ENCODE measurements at places on chromosomes 11 and 22. TPM values are rescaled to one million over a fixed set of nuclear protein-coding genes. Genes with fewer than 3 reads are reported as not detected.
A peak's percentile ranks its signal among the peaks of the same experiment; 100 is the strongest.

Gene ZNF74
- total RNA-seq: 50.3 TPM

Gene GGT5
- 10.7 TPM for total RNA-seq

Gene CTSF
- total RNA-seq: 31.1 TPM

Gene MS4A7
- total RNA-seq: not detected

Gene FOSL1
- not detected for total RNA-seq

Gene SAA1
- total RNA-seq: not detected

Gene DNAJB7
- total RNA-seq: not detected

DNA sequence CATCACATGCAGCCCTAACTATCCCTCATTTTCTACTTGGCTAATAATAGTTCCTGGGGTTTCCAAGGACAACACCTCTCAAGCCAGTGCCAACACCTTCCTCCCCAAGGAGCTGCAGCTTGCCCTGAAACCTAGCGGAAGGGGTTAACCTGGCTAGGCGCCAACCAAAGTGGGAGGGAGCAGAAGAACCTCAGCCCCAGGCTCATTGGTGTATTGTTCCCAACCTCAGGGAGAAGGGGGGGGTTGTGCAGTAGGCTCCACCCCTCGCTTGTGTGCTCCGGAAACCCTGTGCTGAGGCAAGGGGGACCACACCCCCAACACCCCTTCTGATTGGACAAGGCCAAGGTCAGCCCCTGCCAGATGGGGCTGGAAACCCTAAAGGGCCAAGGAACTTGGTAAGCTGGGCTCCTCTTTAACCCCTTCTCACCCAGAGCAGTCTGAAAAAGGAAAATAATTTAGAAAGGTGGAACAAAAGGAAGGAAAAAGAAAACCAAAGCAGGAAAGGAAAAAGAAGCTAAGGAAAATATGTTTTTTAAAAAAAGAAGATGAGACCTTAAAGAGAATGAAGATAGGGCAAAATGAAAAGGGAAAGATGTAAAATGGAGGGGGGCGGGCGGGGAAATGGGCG is 2.5 kb downstream of the MTA2 start:
- peaks cover 23% of the 10 kb centered on the region for H3K4me1 ChIP-seq
- H3K36me3 ChIP-seq: peaks cover 8% of the 10 kb centered on the region
- H3K27ac ChIP-seq: peak overlapping the region; percentile 93
- H3K4me3 ChIP-seq: peak overlapping the region; percentile 99
- peak; percentile 92 for DNase-seq

DNA sequence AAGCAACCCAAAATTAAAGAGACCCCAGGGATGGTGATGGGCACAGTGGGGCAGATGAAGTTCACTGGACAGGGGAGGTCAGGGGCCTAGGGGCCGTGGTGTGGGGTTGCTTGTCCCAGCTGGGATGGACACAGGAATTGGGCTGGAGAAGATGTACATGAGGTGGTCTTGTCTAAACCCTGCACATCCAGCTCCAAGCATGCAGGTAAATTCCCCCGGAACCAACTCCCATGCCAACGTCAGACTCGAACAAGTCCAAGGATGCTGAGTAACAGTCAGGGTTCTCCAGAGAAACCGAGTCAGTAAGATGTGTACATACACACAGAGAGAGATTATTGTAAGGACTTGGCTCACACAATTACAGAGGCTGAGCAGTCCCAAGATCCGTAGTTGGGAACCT is 28.9 kb downstream of the TSPAN32 start:
- no peak for DNase-seq
- H3K27ac ChIP-seq: no peak overlapping the region
- H3K4me3 ChIP-seq: no peak overlapping the region
- no peaks in the 10 kb centered on the region for H3K4me1 ChIP-seq
- peaks cover 16% of the 10 kb centered on the region for H3K36me3 ChIP-seq

GRCh38 chr11:113201054-113201818 is 113.1 kb upstream of the TTC12 start:
- H3K4me3 ChIP-seq: peak overlapping the region; percentile 75
- DNase-seq: peak; percentile 67
- H3K27ac ChIP-seq: peak overlapping the region; percentile 87
- peaks cover 8% of the 10 kb centered on the region for H3K27me3 ChIP-seq
- H3K36me3 ChIP-seq: peaks cover 10% of the 10 kb centered on the region

DNA sequence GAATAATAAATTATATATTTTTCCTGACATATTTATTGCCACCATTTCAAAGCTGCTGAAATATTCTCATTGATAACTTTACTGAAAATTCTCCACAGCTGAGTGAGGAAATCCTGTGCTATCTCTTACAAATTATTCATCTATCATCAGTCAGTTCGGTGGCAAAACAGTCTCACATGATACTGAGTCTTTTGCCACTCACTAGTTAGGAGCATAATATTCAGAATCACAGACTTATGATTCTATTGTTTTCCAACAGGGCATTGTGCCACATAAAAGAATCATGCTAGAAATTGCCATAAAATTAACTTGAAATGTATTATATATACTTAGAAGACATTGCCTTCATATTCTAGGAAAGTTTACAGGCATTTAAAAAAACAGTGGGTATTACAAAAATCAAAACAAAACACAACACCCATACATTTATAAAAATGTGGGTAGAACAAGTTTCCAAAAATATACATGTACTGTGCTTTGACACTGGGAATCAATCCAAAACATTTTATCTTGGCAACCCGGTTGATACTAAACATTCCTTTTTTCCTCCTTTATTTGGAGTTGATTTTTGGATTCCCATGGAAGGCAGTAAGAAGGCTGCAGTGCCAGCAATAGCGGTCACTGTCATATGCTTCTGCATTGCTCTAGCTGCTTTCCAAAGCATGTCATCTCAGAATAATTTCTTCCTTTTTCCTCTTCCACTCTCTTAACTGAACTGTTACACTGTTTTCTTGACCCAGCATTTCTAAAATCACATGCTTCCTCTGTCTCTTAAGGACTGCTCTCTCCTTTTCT is 42.5 kb downstream of the ATG16L2 start:
- H3K4me1 ChIP-seq: no peaks in the 10 kb centered on the region
- H3K27me3 ChIP-seq: no peaks in the 10 kb centered on the region
- no peaks in the 10 kb centered on the region for H3K36me3 ChIP-seq
- no peak overlapping the region for H3K4me3 ChIP-seq
- no peak overlapping the region for H3K27ac ChIP-seq

GRCh38 chr11:128412847-128413791 is 174.2 kb downstream of the ETS1 start:
- H3K4me3 ChIP-seq: no peak overlapping the region
- no peaks in the 10 kb centered on the region for H3K27me3 ChIP-seq
- no peak for DNase-seq
- H3K27ac ChIP-seq: no peak overlapping the region
- no peaks in the 10 kb centered on the region for H3K4me1 ChIP-seq

DNA sequence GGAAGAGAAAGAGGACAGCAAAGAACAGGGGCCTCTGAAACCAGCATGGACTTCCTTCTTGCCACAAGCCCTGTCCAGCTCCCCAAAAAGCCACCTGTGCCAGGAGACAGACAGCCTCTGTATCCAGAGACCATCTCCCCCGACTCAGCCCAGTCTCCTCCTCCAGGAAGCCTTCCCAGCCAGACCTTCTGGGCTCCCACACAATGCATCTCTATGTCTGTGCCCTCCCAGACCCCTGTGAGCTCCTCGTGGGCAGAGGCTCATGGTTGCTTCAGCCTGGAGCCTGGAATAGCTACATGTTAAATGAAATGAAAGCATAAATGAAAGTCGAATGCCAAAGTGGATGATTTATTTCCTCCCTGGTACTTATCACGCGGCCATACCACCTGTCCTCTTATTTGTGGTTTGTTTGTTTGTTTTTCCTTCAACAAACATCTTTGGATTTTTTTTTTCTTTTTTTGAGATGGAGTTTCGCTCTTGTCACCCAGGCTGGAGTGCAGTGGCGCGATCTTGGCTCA is 7.3 kb upstream of the ARAP1 start:
- peaks cover 18% of the 10 kb centered on the region for H3K27me3 ChIP-seq
- no peak overlapping the region for H3K27ac ChIP-seq
- no peak for DNase-seq
- no peak overlapping the region for H3K4me3 ChIP-seq
- no peaks in the 10 kb centered on the region for H3K4me1 ChIP-seq
- H3K36me3 ChIP-seq: peaks cover 5% of the 10 kb centered on the region

- DNase-seq: peak; percentile 72
Measured at GRCh38 chr11:120929664-120930154, 94.2 kb upstream of the TBCEL start.

- H3K4me1 ChIP-seq: no peaks in the 10 kb centered on the region
- H3K4me3 ChIP-seq: no peak overlapping the region
- H3K36me3 ChIP-seq: no peaks in the 10 kb centered on the region
- peaks cover 3% of the 10 kb centered on the region for H3K27me3 ChIP-seq
Measured at GRCh38 chr11:10395166-10395897, 59.7 kb upstream of the AMPD3 start.

GRCh38 chr11:84194696-84195095 is 908.5 kb upstream of the CCDC90B start:
- H3K27me3 ChIP-seq: no peaks in the 10 kb centered on the region
- DNase-seq: no peak
- H3K27ac ChIP-seq: no peak overlapping the region
- no peak overlapping the region for H3K4me3 ChIP-seq
- no peaks in the 10 kb centered on the region for H3K4me1 ChIP-seq

DNA sequence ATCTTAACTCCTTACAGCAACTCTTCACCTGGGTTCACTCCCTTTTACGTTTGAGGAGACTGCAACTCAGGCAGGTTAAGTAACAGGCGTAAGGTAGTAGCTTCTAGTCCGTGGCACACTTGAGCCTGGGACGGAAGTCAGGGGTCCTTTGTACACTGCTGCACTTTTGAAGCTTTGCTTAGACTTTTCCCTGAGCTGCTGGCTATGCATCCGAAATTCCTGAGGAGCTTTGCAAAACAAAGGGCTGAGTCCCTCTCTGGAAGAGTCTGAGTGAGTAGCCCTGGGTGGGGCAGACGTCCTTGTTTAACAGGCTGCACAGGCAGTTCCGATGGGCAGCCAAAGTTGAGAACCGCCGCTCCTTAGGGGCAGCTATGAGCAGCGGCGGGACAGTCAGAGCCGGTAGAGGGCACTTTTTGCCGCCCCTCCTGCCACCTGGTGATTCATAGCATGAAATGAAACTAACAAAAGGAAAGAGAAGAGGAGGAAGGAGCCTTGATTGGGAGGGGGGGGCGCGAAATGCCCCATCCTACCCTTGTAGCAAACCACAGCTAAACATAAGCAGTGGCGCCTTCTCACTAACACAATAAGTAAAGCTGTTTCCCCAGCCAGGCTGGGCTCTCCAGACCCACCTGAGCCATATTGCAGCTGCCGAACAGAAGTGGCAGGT is 1.4 kb downstream of the TMEM109 start:
- H3K27ac ChIP-seq: peak overlapping the region; percentile 31
- peak overlapping the region; percentile 87 for H3K4me3 ChIP-seq
- no peaks in the 10 kb centered on the region for H3K36me3 ChIP-seq
- peaks cover 8% of the 10 kb centered on the region for H3K4me1 ChIP-seq
- peak; percentile 35 for DNase-seq
- peaks cover 9% of the 10 kb centered on the region for H3K27me3 ChIP-seq

DNA sequence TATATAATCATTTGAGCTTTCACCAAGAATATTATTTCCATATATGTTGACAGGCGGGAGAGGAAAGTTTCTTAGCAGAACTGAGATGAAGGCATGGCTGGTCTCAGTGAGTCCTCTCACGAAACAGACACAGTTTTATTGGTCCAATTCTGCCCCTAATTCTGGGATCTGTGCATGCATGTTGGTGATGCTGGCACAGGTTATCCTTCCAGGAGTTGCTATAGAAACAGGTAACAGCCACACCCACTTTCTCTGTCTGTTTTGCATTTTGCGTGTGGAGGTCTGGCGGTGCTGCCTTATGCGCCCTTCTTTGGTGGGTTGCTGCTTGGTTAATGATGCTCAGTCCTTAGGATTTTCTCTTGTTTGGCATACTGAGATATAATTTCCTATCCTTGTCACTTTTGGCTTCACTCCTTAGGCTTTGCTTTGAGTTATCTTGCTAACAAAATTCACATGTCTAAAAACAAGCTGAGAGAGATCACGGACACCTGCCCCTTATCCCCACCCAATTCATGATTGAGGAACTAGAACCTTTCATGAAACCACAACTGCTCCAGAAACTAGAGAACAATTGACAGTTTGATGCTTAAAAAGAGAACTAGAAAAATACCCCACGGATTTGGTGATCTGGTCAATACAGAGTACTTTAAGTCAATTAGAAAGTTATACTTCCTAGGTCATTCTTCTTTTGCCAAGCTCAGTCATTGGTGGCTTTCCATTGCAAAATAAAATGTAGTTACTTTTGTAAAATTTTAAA is 189.3 kb downstream of the FAT3 start:
- H3K27me3 ChIP-seq: peaks cover 2% of the 10 kb centered on the region
- no peak overlapping the region for H3K27ac ChIP-seq
- H3K36me3 ChIP-seq: no peaks in the 10 kb centered on the region
- no peak for DNase-seq
- H3K4me1 ChIP-seq: peaks cover 24% of the 10 kb centered on the region

GRCh38 chr11:12893787-12894672 is 115.1 kb upstream of the RASSF10 start:
- H3K36me3 ChIP-seq: peaks cover 5% of the 10 kb centered on the region
- peaks cover 5% of the 10 kb centered on the region for H3K27me3 ChIP-seq
- no peak overlapping the region for H3K4me3 ChIP-seq
- H3K27ac ChIP-seq: no peak overlapping the region
- H3K4me1 ChIP-seq: peaks cover 6% of the 10 kb centered on the region

DNA sequence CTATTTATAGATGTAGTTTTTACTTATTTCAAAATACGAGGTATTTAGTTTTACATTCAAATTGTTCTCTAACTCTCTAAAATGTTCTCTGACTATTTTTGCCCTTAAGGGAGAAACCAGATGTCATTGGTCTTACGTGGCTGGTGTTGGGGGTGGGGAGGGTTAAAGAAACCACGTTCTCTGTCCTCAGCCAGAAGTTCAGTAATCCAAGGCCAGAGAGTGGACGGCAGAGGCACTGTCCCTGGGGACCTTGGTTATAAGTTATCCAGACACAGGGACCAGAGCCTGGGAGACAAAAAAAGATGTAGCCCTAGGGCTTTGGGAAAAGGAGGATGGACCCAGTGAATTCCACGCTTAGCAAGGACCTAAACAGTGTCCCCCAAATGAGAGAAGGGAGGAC is 706 bp upstream of the OR51E1 start:
- H3K27me3 ChIP-seq: peaks cover 4% of the 10 kb centered on the region
- no peaks in the 10 kb centered on the region for H3K36me3 ChIP-seq
- peaks cover 13% of the 10 kb centered on the region for H3K4me1 ChIP-seq

GRCh38 chr22:37023743-37024338 is 4.3 kb downstream of the MPST start:
- no peaks in the 10 kb centered on the region for H3K27me3 ChIP-seq
- H3K36me3 ChIP-seq: no peaks in the 10 kb centered on the region
- DNase-seq: no peak
- no peak overlapping the region for H3K4me3 ChIP-seq

- peaks cover 15% of the 10 kb centered on the region for H3K4me1 ChIP-seq
- H3K36me3 ChIP-seq: no peaks in the 10 kb centered on the region
- DNase-seq: no peak
- H3K27ac ChIP-seq: no peak overlapping the region
- H3K27me3 ChIP-seq: peaks cover 2% of the 10 kb centered on the region
- H3K4me3 ChIP-seq: no peak overlapping the region
Measured at GRCh38 chr11:65438257-65439151, 15.9 kb downstream of the NEAT1 start.

- H3K4me3 ChIP-seq: no peak overlapping the region
- no peaks in the 10 kb centered on the region for H3K4me1 ChIP-seq
- peaks cover 10% of the 10 kb centered on the region for H3K36me3 ChIP-seq
Measured at GRCh38 chr22:47260551-47260950, 498.1 kb downstream of the TBC1D22A start.

- peaks cover 29% of the 10 kb centered on the region for H3K4me1 ChIP-seq
- no peak overlapping the region for H3K27ac ChIP-seq
- DNase-seq: no peak
- H3K4me3 ChIP-seq: no peak overlapping the region
Measured at GRCh38 chr11:111934306-111934705, 2.8 kb upstream of the DIXDC1 start.

All from glutamatergic neuron (in vitro differentiated cells).